Activated naive CD4-positive, alpha-beta T cell treated with anti-CD3 and anti-CD28 coated beads, Interleukin-2, amount 50 U/mL, for 72 hours (primary cell): ENCODE measurements at places on chromosomes 1 and 21.

DNA sequence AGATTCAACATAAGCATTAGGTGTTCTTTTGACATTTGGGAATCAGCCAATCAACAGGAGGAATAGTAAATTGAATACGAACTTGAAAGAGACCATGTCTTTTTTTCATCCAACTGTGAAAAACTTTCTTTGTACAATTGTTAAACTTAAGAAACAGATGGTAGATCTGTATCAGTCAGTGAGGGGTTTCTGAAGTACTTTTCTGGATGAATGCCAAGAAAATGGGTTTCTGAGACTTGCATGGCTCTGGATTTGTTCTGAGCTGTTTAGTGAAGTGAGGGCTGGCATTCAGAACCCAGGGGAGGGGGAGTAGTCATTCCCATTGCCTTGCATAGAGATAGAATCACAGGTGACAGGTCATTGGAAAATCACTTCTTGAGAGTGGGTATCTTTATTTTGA lies 37.4 kb downstream of the PTPRC start:
- no peak for DNase-seq

DNA sequence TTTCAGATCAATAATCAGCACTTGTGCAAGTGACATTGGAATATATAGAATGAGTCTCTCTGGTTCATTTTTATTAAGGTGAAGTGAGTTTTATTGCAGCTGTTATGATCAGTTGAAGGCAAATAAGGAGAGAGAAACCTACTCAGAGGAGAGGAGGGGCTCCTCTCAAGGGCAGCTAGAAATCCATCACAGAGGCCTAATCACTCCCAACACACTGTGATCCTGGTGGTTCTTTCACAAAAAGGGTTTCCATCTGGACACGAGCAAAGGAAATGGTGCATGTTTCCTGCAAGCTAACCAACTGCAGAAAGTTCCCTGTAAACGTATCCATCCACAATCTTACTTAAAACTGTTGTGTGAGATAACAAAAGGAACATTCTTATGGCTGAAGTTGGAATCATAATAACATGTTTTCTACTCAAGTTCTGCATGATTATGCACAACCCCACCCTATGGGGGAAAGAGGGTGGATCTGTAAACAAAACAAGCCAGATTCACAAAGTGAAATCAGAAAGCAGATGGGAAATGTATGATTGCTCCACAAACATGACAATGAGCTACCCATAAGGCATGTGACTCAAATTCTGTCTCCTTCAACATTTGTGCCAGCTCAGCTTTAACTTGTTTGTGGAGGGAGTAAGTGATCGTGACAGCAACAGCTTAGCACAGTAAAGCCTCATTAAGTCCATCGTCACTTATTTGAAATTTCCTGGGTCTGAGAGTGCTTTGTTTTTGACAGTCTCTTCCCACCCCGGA lies 141.2 kb upstream of the ST6GALNAC5 start:
- no peak for DNase-seq

- no peak for DNase-seq
Observed at GRCh38 chr1:63466759-63467158, 56.3 kb downstream of the ITGB3BP start.

DNA sequence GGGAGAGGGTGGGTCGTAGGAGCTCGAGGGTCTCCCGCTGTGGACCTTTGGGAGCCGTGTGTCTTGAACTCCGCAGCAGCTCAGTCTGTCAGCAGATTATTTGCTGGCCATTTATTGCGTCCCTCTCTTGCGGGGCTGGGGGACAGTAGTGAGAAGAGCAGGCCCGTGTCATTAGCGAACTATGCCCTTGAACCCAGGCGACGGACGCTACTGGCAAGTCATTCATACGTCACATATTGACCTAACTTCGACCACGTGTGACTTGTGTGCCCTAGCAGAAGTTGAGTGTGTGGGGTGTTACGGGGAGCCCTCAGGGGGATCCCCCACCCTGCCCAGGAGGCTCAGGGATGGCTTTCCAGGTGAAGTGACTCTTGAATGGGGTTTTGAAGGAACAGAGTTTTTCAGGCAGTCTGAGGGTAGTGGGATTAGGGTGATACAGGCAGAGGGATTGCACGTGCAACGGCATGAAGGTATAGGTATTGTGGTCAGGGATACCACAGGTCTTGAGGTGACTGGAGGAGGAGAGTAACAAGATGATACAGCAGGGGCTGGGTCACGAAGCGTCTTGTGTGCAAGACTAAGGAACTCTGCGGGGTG lies 13.0 kb downstream of the RCC1 start:
- DNase-seq, result peak; percentile 57

DNA sequence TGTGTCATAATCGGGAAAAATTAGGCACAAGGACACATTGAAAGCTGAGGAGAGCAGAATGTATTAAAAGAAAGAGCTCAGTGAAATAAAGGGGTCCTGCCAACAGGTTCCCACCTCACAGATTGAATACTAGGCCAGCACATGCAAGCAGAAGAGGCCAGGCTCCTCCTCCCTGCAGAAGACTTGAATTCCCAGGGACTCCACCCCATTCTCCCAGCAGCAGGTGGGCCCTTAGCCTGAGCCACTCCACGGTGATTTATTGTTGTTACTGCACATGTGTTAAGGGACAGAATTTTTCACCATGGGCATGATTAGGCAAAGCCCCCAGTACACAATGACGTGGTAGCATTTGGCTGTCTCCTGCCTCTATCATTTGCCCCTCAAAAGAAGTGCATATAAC lies 1844.7 kb downstream of the NCAM2 start:
- DNase-seq, result no peak

- no peak for DNase-seq
Observed at GRCh38 chr1:199723250-199723956, 304.1 kb upstream of the NR5A2 start.

GRCh38 chr1:38607526-38607925 lies 252.0 kb downstream of the RRAGC start:
- no peak for DNase-seq

DNA sequence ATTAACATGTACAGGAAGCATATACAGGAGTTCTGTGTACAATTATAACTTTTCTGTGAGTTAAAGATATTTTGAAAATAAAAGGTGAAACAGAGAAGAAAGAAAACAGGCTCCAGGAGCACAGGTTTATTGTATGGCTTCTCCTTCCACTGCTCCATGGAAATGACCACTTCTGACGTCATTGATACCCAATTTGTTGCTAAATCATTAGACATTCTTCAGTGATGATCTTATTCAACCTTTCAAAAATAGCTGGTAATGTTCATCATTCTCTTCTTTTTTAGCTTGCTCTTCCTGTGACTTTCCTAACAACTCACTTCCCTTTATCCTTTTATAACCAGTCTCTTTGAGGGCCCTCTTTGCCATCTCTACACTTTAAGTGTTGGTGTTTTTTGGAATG lies 77.8 kb downstream of the KCNK2 start:
- DNase-seq, result no peak

DNA sequence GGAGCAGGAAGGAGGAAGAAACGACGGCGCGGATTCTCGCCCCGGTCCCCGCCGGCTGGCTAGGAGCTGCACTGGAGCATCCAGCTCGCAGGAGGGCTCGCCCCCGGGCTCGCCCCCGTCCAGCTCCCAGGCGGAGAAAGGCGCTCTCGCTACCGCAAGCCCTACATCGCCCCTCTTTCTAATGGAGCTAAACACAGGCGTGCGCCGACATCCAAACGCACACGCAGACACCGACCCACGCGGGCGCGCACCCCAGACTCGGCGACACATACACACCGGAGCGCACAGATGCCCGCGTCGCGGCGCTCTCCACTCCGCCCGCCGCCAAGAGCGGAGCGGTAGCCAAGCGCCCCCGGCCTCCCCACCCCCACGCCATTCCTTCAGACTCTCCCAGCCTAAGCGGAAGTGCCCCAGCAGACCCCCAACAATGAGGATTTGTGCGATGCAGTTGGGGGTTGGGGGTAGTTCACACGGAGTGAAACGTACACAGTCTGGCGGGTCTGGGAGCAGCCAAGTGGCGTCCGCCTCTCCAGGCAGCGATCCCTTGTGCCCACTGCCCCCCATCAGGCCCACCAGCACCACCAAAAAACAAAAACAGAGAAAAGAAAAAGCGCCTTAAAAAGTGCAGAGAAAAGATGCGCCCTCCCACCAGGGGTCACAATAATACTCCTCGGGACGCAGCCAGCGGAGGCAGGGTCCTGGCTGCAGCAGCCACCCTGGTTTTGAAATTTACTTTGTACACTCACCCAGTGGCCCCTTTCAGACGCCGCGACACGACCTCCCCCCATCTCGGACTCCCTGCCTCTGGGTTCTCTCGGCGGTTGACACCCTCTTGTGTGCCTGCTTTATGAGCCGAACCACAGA lies 1.4 kb downstream of the DAB1 start:
- no peak for DNase-seq

DNA sequence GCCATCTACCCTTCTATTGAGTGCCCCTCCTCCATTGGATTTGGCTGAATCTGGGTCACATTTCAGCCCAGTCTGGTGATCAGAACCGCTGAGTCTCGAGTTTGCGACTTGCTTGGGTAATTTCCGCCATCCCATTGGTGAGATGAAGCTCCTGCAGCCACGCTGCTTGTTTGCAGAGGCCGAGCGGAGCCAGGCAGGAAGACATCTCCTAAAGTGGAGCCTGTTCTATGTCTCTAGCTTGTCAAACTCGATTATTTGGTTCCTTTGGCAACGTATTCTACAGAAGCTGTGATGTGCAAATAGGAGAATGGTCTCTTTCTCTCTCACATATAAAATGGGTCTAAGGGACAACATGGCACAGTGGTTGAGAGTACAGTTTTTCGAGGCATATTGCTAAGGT lies 206.8 kb upstream of the PLXNA2 start:
- no peak for DNase-seq

DNA sequence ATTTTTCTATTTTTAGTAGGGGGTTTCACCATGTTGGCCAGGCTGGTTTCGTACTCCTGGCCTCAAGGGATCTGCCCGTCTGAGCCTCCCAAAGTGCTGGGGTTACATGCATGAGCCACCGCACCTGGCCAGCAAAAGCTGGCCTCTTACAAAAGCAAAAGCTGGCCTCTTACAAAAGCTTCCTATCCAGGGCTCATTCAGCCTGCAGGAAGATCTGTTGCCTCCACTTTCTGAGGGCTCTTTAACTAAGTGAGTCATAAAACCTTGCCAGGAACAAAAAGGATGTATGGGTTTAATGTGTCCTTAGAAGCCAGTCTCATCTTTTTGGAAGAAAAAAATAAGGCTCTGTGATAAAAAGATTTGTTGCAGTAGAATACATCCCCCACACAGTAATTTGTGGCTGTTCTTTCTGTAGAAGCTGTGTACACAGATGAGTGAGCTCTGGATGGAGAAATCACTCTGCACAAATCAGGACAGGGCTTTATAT lies 15.0 kb downstream of the HTR1D start:
- no peak for DNase-seq

GRCh38 chr21:25369524-25370300 lies 237.6 kb downstream of the MRPL39 start:
- no peak for DNase-seq

DNA sequence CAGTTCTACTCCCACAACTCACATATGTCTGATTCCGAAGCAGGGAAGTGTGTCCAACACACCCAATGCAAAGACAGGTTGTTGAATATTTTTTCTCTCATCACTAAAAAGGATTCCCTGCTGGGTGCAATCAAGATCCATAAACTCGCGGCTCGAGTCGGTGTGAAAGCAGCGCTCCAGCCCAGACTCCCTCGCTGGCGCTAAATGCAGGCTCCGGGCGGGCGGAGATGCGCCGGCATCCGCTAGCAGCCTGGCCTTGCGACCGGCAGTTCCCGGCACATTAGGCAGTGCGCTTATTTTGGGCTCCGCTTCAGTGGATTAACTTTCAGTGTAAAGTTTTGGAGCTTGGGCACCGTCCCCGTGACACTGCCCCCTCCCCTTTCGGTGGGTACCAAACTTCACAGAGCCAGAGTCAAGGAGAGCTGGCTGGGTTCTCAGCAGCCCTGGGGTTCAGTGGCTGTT lies 87.7 kb upstream of the POU3F1 start:
- DNase-seq, result no peak

DNA sequence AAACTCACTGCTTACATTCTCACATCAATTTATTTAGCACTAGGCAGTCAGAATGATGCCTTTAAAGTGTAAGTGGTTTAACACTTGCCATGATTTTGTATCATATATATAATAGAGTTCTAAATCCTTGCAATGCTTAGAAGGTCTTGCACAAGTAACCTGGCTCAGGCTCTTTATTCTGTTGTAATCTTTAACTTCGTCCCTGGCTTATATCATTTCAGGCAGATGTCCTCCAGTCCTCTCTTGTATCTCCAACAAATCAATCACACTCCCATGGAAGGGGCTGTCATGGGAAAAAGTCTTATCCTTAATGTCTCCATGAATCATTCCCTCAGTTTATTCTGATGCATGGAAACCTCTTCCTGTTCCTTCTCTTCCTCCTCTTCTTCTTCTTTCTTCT lies 841.6 kb upstream of the B3GALT2 start:
- no peak for DNase-seq

DNA sequence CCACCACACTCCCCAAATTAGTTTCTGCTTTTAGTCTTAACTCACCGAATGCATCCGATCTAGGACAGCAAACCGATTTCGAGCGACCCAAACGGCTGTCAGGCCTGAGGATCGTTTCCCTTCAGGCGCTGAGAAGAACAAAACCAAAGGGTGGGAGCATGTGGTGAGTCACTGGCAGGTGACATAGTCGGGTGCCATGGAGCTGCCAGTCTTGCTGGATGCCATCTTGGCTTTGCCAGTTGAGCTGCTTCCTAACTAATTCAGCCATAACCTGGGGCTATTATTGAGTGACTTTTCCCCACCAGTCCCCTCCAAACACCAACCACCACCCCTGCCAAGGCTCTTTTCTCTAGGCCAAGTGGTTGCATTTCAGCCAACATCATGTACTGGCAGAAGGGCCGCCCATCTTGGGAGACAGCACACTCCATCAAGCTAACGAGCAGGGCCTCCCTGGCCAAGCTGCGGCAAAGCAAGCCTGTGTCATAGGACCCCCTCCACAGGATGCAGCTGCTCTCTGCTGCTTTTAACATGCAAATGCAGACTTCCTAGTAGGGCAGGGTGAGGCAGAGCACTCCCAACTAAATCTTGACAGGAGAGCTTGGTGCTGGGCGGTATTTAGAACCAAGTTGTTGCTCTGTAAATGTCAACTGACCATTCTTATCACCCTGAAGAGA lies 22.3 kb upstream of the PEX19 start:
- no peak for DNase-seq

GRCh38 chr1:165129568-165130164 lies 226.8 kb downstream of the LMX1A start:
- no peak for DNase-seq

GRCh38 chr1:93565496-93566206 lies 116.0 kb downstream of the BCAR3 start:
- DNase-seq, result no peak
